ENCODE measurements at places on chromosomes 12 and 14.

- DNase-seq: no peak
These were observed 22.7 kb downstream of the FRMD6 start for GRCh38 chr14:51674294-51675002.

DNA sequence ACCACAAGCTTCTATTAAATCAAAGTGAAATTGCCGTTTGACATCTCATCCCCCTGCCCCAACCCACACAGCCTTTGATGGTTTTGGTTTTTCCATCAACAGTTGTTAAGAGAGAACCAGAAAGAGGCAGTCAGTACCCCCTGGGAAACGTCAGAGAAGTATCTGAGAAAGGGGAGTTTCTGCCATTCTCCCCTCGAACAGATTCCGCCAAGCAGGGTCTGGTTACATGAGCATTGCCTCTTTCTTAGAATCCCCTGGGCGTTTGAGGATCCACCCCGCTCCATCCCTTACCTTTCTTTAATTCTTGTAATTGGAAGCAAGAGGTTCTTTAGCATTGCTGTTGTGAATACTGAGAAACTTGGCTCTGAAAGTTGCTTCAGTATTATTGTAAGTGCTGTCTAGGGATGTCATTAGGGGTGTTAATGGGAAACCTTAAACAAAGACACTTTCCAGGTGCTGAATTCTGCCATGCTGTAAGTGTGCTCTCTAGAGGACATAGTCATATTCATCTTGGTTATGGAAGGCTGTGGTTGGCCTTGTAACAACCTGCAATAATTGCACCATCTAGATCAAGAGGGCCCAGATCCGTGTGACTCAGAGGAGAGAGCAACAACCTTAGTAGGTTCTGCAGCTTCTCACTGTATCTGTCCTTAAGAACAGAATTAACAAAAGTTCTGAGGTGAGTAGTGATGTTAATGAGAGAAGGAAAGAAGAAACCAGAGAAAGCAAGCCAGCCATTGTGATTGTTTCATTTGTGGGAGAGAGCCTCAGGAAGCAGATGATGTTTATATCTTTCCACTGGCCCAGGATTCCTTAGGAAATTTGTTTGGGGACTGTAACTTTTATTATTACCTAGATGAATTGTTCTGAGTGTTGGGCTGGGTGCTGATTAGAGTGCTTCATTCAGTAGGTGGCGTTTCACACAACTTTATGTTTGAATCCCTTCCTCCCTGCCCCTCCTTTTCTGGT lies 9.0 kb downstream of the TMBIM6 start:
- peak; percentile 90 for DNase-seq

- peak; percentile 96 for DNase-seq
These were observed at the start of gene DNM1L for GRCh38 chr12:32679091-32679919. TSS of gene DNM1L (plus strand) at chr12:32679301. CDS start at chr12:32679364, 63 bp downstream.

DNA sequence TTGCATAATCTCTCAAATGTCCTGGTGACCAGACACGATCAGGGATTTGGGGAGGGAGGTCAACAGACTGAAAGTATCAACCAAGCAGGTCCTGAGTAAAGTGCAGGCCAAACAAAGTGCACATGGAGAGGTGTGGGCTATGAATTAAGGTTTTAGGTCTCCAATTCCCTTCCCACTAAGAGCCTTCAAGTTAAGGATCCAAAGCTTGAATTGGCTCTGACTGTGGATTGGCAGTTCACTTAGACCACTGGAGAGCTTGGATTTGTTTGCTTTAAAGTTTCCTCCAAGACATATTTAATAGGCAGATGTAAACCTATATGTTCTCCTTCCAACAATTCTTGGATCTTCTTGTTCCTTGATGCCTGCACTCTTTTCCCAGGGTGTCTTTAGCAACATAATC lies 129.6 kb upstream of the IGF1 start:
- no peak for DNase-seq

- peak; percentile 86 for DNase-seq
These were observed 1.7 kb downstream of the BTG1 start for GRCh38 chr12:92143686-92144630.

DNA sequence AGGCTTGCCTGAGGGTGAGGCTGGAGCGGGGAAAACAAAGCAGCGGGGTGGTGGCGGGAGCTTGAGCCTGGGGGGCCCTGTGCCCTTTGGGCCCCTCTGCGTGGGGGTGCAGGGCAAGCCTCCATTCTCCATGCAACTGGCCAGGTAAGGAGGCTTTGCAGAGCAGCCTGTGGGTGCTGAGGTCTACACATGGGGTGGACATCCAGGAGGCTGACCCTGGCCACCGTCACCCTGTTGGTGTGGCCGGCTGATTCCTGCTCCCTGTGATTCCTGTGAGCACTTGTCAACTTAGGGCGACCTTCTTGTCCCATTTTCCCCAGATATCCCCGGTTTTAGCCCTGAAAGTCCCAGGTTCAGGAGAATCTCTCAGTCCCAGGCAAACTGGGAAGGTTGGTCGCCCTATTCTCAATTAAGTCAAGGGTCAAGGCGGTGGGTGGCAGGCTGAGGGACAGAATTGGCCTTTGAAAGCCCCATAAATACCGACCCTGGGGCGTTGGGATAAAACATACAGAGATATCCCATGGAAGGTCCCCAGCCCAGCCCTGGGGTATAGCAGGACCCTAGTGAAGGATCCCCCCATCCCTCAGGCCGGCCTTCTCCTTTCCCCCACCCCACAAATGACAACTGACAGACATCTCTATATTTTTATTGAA lies 70.5 kb downstream of the PRIMA1 start:
- no peak for DNase-seq

Data from activated CD4-positive, alpha-beta T cell treated with anti-CD3 and anti-CD28 coated beads, Interleukin-2, Interleukin-6, amounts not matched to agents 100 ng/mL and 50 ng/mL, durations not matched to agents 16 hours and 8 hours (primary cell).